Endodermal cell (in vitro differentiated cells): ENCODE measurements at places on chromosomes 7 and 10. TPM values are rescaled to one million over a fixed set of nuclear protein-coding genes. Genes with fewer than 3 reads are reported as not detected.

Gene CHAT
- not detected in 3 replicates for total RNA-seq

Gene ELMO1
- total RNA-seq = 95.3 and 131 TPM in 2 replicates

DNA sequence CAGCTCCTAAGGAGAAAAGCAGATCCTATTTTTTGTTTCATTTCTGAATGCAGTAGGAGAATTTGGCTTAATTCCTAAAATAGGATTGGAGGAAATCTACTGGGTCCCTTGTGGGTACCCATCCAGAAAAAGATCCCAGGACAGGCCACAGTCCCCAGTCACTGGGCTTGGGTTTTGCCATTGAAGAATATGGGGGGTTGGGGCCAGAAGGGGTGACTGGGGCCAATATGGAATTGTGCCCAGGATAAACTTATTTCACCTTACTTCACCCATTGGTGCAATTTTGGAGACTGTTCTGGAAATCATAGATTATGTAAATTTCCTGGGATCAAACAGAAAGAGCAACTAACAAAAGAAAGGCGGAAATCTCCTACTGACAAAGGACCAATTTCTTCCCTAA lies 5.0 kb downstream of the HOXA5 start:
- no peak for DNase-seq

DNA sequence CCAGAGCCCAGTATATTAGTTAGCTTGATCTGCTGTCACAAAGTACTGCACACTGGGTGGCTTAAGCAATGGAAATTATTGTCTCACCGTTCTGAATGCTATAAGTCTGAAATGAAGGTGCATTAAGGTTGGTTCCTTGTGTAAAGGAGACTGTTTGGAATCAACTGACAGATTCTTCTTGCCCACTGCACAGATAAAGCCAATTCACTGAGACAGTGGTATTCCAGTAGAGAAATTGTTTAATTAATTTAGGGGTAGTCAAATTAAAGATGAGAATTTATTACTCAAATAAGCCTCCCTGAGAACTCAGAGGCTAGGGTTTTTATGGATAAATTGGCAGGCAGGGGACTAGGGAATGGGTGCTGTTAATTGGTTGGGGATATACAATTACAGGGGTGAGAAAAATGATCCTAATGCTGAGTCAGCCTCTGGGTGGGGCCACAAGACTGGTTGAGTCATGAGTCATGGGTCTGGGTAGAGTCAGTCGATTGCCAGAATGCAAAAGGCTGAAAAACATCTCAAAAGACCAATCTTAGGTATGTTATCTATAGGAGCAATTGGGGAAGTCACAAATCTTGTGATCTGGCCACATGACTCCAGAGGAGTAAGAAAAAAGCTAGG lies 23.5 kb upstream of the SAMD9L start:
- no peak for DNase-seq

GRCh38 chr10:70726909-70727495 lies 54.7 kb downstream of the ADAMTS14 start:
- no peak for DNase-seq
